T-helper 9 cell (primary cell): ENCODE measurements at places on chromosomes 4 and X.

GRCh38 chr4:21113496-21114223 lies 413.4 kb downstream of the PACRGL start:
- no peak for DNase-seq

- DNase-seq: no peak
Measured at GRCh38 chr4:1406981-1407656, 877 bp upstream of the NKX1-1 start.

- no peak for DNase-seq
Measured at GRCh38 chrX:6644411-6644810, 109.5 kb upstream of the VCX3A start.

DNA sequence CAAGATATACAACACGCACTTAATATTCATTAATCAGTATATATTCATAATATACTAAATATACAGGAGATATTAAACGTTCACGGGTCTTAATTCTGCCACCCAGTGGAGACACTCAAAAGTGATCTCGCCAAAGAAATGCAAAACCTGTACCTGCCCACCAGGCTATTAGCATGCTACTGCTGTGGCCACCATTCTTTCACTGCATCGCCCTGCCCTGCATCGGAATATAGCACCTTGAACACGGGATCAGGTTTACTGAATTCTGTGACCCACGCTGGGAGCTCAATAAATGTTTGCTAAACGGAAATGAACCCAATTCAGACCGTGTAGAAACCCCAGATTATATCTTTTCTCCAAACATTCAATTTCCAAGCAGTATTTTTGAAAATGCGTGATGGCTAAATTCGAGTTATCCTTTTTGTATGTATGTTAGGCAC lies 840 bp upstream of the CLCN3 start:
- peak; percentile 34 for DNase-seq
